ENCODE measurements at places on chromosomes 5 and 9.

DNA sequence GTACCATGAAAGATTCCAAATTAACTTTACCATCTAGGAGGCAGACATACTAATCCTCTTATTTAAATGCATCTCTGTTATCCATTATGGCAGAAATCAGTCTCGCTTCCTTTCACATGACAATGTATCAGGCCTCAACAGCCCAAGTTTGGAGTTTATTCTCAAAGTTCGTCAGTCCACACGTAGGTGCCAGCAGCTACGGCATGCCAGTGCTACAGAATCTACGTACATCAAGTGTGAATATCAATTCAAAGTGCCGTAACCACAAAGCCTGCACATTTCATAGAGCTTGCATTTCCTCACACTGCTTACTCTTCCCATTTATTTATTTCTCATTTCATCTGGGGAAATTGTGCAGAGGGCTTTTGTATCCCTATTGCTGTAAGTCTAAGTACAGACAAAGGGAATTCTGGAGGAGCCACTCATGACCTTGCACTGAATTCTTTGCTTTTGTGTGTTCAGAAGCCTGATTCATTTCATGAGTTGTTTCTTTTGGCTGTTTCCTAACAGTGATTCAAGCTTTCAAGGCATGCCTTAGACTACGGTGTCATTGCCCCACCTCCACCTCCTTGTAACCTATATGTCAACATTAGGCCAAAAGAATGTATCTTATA, 10.0 kb downstream of the ENC1 start:
- no peak for DNase-seq

DNA sequence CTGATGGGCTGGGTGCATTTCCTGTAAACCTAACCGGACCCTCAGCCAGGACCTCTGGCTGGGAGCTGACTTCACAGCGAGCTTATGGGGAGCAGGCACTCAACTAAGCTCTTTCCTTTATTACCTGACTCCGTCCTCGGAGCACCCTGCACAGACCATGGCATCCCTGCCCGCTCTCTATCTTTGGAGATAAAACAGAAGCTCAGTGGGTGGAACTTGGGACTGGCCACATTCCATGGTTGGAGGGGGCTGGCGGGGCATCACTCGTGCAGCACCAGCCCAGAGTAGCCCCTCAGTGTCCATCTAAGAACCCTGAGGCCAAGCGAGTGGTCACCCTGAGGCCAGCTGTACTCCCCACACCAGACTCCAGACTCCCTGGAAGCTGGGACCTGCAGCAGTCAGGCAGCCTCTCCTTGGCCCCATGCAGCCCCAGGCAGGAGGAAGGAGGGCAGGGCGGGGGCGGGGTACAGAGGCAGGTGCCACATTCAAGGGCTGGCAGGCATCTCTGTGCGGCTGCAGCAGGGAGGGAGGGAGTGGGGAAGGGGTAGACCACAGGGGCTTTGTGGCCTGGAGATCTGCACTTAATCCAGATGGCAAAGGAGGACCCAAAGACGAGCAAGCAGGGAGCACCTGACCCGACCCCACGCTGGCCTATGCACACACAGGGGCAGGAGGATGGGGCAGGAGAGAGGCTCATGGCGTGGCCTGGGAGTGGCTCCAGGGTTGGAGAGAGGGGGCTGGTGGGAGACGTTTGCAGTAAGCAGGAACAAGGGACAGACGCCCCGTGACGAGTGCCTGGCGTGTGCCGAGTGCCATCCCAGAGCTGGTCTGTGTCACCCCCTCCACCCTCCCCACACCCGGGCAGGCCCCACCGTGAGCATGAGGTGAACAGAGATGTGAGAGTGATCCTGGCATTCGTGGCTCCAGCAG, 26.1 kb downstream of the GLT6D1 start:
- no peak for DNase-seq

- DNase-seq: no peak
Observed at GRCh38 chr5:19564036-19564435, 424.0 kb downstream of the CDH18 start.

- DNase-seq: no peak
Observed at GRCh38 chr5:112012104-112012503, 255.1 kb upstream of the NREP start.

DNA sequence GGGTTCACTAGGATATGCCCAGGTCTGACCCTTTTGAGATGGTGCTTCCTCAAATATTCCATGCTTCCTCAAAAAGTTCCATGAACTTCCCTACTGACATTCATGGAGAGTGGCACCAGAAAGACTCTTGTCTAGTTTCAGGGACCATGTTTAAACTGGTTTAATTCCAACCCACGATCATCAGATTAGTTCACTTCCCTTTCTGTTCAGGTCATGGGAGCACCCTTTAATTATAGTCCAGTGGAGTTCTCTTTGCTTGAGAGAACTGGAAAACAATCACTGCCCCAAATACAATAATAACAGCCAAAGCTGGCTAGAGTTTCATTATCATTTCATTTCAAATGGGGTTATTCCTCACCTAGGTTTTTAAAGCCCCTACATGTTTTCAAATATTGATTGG, 9.7 kb upstream of the ERBIN start:
- DNase-seq: no peak

- no peak for DNase-seq
Observed at GRCh38 chr5:67693956-67694809, 497.6 kb upstream of the CD180 start.

GRCh38 chr9:121295662-121296191, 27.8 kb downstream of the GSN start:
- DNase-seq: no peak

- no peak for DNase-seq
Observed at GRCh38 chr5:171575386-171575785, 155.9 kb downstream of the FGF18 start.

- no peak for DNase-seq
Observed at GRCh38 chr9:35669331-35670145, 4.2 kb upstream of the CA9 start.

DNA sequence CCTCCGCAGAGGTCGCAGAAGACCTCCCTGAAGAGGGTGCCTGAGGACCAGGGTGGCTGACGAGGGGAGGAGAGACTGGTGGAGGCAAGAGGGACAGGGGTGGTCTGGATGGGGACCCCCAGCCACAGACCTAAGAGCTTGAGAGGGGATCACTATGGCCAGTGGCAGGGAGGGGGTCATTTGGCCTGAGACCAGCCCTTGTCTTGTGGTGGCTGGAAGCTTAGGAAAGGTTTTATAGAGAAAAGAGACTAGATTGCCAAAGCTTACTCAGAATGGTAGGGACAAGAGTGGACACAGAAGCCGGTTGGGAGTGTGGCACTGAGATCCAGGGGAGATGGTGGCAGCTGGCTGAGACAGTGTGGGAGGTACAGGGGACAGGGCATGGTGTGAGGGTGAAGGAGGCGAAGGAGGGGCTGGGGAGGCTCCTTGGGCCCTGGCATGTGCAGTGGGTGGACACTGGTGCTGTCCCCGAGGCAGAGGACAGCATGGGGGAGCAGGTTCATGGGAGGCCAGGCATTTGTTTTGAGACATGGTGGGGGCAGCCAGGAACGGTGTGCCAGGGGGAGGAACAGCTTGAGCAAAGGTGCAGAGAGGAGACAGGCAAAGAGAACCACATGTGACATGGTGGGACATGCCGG, 123.0 kb downstream of the C9orf50 start:
- no peak for DNase-seq

GRCh38 chr5:6786786-6787495, 73.7 kb downstream of the TENT4A start:
- no peak for DNase-seq

GRCh38 chr5:179852993-179853547, 5.5 kb downstream of the MRNIP start:
- DNase-seq: no peak

DNA sequence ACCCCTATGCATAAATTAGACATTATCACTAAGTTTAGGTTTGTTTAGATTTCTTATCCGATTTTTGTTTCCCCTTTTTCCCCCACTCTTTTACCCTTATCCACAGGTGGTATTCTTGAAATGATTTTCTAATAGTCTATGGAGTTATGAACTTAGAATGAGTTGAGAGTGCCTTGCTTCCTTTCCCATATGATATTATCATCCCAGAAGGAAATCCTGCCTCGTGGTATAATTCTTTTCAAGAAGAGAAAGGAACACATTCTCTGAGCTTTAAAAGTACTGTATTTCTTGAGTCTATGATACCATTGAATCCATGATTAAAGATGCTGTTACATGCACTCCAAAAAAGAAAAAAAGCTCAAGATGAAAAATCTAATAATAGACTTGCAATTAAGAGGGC, 76.9 kb upstream of the ADAMTSL1 start:
- DNase-seq: no peak

DNA sequence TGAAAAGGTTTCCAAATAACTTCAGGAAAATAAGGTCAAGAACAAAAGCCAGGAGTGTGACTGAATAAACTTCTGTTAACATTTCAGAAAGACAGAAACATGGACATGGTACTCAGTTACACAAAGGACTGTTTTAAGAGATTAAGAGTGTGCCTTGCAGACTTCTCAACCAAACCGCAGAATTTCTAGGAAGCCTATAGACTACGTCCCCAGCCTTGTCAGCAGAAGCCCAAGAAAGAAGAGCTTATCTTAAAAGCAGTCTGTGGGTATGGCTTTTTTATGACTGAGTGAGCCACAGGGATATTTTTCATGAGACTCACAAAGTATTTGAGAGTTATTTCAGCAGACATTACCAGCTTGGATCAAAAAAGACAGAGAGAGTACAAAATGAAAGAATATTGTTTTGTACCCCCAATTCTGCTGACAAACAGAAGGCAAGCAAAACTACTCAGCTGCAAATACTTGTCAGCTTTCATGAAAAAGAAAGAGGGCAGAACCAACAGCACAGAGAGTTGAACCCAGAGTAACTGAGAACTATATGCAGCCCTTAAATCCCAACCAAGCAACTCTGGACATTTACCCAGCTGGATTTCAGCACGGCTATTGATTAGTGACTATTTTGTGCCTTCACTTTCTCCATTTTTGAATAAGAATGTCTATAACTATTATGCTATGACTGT, 711.0 kb upstream of the CTNND2 start:
- DNase-seq: no peak

GRCh38 chr9:36337865-36338264, 62.2 kb downstream of the RNF38 start:
- no peak for DNase-seq

DNA sequence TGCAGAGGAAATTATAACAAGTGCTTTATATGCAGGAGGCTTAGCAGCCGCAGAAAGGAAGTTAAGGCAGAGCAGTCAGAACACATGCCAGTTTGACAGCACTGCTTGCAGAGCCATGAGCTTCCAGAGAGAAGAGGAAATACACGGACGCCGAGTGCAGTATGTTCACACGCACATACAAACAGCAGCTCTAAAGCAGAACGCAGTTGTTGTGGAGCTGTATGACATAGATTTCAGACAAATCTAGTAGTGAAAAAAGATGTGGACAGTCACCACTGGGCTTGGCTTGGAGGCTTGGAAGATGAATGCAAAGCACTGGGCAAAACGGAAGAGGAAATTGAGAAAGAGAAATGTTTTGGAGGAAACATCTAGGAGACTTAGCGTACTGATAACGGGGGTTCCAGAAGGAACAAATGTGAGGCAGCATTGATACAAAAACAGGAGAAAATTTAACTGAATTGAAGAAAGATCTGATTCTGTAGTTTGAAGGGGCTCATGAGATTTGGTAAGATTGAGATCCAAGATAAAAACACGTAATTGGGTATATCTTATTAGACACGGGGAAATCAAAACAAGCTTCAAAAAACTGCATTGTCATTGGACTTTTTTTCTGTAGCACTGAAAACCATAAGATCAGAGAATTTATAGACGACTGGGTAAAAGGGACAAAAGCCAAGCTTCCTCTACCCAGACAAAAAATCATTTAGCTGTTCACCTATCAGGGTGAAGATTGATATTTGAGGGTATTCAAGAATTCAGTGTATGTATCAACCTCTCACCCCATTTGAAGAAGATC, 19.6 kb upstream of the ROPN1L start:
- DNase-seq: no peak

GRCh38 chr9:34512131-34513078, 10.4 kb downstream of the ENHO start:
- no peak for DNase-seq

- DNase-seq: no peak
Observed at GRCh38 chr9:14218253-14218652, 95.7 kb downstream of the NFIB start.

DNA sequence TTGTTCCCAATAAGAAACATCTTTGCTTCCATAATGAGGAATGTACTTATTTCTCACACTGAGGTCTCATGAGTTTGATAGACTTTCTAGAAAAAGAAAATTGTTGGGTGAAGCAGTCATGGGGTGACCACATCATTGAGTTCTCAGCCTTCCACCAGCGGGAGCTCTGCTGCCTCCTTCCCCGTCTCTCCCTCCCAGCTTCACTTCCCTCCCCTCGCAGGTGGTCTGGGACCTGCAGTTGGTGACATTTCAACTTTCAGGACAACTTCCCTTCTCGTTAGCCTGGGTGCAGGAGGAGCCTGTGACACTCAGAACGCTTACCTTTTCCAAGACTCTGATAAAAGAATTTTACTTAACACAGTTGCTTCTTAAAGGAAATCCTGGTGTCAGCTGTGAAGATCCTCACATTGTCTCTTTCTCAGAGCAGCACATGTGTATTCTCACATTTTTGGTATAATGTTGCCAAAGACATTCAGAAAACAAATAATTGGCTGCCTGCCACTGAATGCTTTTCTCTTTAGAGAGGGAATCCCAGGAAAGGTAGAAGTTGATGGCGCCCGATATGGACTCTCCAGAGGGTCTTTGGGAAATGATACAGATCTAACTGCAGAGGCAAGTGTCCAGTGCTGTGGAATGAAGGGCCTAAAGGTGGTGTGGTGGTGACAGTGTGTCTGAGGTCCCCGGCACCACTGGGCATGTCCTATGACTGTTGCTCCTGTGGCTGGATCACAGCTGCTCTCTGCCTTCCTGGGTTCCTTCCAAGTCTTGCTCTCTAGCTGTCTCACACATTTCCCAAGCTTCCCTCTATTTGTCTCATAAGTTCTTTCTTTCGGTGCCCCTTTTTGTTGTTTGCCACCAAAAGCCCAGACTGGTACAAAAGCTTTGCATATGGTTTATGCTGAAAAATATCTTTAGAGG, 238.1 kb downstream of the GAS1 start:
- no peak for DNase-seq

GRCh38 chr5:143662020-143662419, 149.9 kb upstream of the HMHB1 start:
- no peak for DNase-seq

GRCh38 chr5:136666970-136667620, 301.8 kb upstream of the TRPC7 start:
- DNase-seq: no peak

Measured in NCI-H1048 (cell line).